NCI-H345 (cell line): ENCODE measurements at places on chromosomes 7 and 10.

GRCh38 chr10:61964059-61964709 is 62.7 kb downstream of the ARID5B start:
- no peak for DNase-seq

GRCh38 chr10:78937393-78937792 is 131.4 kb upstream of the ZMIZ1 start:
- no peak for DNase-seq

GRCh38 chr10:133186416-133187090 is 26.5 kb downstream of the KNDC1 start:
- no peak for DNase-seq

GRCh38 chr7:133910761-133911160 is 216.4 kb upstream of the LRGUK start:
- DNase-seq = peak; percentile 95

DNA sequence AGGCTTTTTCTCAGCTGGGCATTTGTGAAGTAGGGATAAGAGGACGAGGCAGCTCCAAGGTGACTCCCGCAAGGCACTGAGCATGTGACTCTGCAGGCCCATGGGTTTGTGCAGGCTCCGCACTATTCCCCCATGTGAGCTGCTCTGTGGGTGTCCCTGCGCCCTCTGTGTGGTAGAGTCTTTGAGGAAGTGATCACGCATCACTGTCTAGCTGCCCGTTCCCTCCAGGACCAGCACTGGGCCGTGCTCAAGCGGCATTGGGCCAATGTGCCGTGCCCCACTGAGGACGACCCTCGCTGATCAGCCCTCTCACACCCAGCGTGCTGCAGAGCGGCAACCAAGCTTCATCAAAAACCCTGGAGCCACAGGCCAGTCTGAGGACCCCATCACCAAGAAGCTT is 7.5 kb downstream of the PRKAG2 start:
- DNase-seq = no peak

DNA sequence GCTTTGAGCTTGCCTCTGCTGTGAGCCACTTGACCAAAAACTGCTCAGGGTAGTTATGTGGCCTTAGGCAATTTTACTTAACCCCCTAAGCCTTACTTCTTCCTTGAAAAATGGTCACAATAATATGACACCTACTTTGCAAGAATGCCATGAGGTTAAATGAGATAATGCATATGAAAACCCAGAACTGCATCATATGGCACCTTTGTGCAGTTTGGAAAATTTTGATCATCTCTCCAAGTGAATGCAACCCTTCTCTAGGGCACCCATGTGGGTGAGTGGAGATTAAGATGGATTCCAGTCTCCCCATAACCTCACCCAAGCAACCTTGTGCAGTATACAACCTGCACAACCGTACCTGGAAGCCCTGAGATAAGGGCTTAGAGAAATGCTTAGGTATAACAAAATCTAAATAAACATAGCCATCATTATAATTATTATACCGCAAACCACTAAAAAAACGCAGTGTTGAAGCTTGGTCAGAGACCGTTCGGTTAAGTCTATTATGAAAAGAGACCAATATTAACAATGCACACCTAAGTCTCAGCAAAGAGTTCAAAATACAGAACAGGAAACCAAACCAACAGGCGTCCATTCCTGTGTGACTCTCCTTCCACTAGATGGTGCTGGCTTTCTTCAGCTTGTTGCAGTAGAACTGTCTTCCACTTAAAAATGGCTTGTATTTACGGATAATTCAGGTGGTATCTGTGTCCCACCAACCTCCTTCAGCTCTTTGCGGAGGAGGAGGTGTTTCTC is 21.0 kb upstream of the ASB15 start:
- DNase-seq = peak; percentile 46

DNA sequence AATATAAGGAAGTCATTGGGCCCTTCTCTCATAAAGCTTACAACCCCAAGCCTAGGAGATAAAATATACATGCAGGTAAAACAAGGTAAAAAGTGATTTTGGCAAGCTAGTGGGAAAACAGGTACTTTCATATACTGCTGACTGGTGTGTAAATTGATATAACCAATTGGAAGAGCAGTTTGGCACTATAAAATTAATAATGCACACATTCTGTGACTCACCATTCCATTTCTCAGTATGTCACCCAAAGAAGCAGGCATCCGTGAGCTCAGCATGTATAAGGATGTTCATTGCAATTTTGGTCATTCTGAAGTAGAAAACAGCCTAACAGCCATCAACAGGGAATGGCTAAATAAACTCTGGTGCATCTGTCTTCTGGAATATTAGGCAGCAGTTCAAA is 2.9 kb downstream of the MACROH2A2 start:
- no peak for DNase-seq
